ENCODE measurements at places on chromosomes 7 and 10.

DNA sequence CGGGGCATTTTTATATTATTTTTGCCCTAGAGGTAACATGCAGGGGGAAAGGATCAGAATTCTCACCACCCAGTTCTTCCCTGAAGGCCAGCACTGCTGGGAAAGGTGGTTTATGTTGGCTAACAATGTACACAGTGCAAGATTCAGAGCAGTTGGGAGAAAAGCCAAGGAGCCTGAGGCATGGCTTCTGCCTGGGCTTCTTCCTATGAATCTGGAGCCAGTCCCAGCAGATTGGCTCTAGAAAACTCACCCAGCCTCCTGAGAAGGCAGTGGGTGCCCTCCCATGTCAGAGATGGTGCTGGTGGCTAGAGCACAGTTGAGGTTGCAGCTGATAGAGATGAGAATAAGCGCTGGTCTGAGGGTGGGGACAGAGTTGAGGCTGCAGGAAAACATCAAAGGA is 44.7 kb upstream of the GPR26 start:
- no peak for DNase-seq

GRCh38 chr10:100969187-100970075 is at the start of gene SEMA4G:
Gene SEMA4G, plus strand, starts transcription at chr10:100969504. Its CDS starts 3,409 bp downstream, at chr10:100972913.
- DNase-seq = peak; percentile 54

- DNase-seq = peak; percentile 59
Measured at GRCh38 chr7:37590824-37591223, 92.7 kb upstream of the GPR141 start.

DNA sequence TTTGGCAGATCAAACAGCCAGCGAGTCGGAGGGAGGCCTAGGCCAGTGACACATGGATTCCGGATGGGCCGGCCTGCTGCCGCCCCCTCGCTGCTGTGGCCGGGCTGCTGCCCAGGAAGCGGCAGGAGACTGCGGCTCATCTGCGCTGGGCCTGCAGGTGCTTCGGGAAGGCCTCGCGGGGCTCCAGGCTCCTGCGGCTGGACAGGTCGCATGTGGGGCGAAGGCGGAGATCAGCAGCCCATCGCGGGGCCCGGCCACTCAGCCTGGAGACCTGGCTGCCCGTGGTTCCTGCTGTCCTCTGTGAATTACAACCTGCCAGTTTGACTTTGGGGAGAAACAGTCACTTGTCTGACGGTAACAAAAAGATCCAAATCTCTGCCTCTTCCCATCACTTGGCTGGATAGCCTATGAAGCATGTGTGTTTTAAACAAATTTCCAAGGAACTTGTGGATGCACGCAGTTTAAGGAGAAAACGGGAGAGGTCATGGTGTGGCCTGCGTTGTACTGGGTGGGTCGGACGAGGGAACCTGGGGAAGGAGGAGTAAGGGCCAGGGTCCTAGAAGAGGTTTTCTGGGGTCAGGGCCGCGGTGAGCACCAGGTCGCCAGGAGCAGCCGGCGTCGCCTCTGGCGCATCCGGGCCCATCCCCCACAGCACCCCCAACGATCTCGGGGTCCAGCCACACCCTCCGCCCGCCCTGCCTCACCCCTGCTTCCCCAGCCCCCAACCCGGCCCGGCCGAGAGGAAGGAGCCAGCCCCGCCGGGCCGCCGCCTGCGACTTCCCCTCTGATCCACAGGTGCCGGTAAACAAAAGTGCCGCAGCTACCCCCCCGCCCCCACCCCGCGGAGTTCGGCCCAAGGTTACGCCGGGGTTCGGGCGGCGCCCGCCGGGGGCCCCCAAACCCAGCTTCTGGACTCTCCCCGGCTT is 1.6 kb downstream of the SPOCK2 start:
- DNase-seq = peak; percentile 26

DNA sequence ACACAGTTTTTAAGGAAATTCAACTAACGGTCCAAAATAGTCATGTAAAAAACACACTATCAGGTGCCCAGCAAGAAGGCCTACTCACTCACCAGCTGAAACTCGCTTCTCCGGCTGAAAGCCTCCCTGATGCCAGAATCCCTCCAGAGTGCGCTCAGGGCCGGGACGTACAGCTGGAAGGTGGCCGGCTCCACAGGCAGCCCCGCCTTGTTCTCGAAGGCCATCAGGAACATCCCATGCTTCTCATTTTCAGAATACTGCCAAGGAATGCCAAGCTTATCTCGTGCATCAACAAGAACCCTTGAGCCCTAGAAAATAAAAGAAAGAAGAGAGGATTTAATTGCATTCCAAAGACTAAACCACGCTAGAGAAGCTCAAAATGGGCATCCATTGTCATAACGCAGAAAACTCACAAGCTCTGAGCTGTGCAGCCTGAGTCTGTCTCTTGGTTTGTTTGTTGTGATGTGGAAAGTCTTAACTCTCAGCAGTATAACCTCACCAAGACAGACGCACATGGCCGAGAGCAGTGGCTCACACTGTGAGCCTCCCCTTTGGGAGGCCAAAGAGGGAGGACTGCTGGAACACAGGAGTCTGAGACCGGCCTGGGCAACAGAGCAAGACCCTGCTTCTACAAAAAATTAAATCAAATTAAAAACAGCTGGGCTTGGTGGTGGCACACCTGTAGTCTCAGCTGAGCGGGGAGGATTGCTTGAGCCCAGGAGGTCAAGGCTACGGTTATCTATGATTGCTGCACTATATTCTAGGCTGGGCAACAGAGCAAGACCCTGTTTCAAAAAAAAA is 49.1 kb downstream of the GNA12 start:
- DNase-seq = no peak

DNA sequence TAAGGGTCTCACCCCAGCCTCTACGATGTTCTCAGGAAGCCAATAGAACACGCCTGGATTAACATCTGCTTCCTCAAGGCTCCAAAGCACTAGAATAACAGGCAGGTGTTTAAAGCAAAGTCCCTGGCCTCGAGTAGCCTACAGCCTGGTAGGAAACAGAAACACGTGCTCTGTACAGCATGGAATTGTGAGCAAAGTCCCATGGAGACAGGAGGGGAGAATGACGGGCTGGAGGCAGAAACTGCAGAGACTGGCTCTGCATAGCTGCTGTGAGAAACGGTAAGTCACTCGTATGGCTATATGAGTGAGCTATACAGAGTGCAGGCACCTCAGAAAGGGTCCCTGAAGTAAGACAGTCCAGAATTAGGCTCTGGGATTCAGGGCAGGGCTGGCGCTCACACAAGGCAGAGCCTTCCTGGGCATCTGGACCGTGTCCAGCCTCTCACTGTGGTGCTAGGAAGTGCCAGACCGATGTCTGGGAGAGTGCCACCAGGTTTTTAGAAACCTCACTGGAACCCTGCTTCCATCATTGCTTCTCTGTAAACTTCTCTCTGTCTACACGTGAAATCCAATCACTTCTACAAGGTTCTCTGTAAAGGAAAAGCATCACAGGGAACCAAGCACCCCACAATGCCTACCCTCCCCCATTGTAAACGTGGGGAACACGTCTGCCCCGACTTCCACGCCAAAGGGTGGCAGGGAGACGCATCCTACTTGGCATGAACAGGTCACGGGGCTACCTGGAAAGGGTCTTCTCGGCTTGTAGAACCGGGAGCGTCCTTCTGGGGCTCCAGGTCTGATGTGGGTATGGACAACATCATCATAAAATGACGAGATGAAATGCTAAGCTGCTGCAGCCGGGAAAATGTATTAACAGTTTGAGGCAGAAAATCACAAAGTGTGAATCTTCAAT is 38.8 kb upstream of the SHH start:
- DNase-seq = no peak

- no peak for DNase-seq
Measured at GRCh38 chr7:92769394-92769699, 67.0 kb downstream of the CDK6 start.

- no peak for DNase-seq
Measured at GRCh38 chr7:143901332-143901667, 676 bp downstream of the TCAF1 start.

DNA sequence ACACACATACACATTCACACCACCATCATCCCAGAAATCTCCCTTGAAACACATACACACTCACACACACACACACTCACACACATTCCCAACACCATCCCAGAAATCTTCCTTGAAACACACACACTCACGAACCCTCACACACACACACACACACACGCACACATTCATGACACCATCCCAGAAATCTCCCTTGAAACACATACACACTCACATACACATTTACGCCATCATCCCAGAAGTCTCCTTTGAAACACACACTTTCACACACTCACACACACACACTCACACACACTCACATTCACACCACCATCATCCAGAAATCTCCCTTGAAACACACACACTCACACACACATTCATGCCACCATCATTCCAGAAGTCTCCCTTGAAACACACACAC is 360 bp upstream of the OPN4 start:
- no peak for DNase-seq

GRCh38 chr7:105098863-105099515 is 85.0 kb downstream of the KMT2E start:
- DNase-seq = no peak

DNA sequence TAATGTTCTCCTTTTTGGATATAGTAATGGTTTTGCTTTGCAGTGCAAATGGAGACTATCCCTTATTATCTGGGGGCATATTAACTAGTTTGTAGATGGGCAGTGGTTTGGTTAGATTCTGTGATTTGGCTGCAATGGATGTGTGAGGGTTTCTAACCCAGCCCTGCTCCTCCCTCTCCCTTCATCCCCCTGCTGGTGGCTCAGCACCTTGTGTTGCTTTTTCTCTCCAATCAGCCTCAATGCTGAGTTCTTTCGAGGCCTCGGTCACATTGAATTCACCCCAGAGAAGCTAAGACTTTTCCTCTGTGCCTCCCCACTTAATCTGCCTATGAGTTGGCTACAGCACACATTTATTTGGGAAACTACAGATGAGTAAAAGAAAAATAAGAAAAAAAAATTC is 120.0 kb downstream of the MALRD1 start:
- DNase-seq = no peak

DNA sequence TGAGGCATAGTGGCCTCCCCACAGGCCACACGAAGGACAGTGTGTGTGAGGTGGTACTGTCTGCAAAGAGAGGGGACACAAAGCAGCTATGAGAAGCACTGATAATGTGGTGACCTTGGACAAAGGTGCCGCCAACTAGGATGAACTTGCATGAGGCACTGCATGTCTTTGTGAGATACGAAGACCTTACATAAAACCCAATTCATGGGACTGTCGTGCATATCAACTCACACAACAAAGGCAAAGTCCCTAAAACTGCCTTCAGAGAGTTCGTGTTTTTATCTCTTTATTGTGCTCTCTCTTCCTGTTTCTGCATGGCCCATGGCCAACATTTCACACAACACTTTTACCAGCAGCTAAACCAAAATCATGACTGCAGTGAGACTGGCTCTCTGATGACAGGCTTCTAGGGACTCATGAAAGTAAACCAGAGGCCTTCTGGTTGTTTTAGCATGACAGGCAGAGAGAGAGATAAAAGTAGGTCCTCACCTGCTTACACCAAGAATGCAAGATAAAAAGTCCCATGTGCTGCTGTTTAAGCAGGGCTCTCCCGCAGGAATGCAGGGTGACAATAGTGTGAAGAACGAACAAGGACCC is 347.8 kb downstream of the ELMO1 start:
- peak; percentile 27 for DNase-seq

DNA sequence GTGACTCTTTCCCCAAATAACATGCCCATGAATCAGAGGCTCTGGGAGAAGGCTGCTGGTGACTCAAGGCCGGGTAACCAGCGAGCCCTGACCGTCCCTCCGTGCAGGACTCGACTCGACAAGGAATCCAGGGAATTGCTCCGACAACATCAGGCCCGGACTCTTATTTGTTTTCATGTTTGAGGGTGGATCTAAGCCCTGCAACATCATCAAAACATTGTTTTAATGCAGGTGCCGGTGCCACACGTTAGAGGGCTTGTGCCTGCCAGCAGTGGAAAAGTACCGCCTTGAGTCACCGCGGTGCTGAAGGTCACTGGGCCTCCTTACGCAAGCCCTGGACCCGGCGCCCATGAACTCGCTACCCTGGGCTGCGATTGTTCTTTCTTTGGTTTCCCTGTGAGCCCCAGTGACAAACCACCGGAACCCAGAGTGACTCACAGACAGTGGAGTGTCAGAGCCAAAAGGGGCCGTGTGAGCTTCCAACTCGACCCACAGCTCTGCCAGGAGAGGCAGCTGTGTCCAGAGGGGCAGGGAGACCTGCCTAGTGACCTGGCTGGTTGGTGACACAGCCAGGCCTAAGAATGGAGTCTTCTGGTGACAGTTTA is 139.4 kb upstream of the SHH start:
- DNase-seq = no peak

- DNase-seq = no peak
Measured at GRCh38 chr7:36232971-36233550, 80.0 kb downstream of the EEPD1 start.

- no peak for DNase-seq
Measured at GRCh38 chr7:13852281-13852968, 137.0 kb downstream of the ETV1 start.

DNA sequence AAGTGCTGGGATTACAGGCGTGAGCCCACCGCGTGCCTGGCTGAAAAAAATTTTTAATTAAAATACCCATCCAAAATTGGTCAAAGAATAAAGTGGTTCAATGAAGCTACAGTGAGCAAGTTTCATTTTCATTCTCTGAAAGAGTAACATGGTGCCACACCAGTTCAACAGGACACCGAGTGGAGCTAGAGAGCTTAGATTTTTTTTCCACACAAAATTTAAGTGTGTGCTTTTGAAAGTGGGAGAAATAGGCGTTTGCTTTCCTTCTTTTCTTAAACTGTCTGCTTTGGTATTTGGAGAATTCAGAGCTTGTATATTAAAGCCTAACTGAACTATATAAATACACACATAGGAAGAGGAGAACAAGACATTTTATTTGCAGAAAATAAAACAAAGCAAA is 43.4 kb downstream of the BPGM start:
- no peak for DNase-seq

DNA sequence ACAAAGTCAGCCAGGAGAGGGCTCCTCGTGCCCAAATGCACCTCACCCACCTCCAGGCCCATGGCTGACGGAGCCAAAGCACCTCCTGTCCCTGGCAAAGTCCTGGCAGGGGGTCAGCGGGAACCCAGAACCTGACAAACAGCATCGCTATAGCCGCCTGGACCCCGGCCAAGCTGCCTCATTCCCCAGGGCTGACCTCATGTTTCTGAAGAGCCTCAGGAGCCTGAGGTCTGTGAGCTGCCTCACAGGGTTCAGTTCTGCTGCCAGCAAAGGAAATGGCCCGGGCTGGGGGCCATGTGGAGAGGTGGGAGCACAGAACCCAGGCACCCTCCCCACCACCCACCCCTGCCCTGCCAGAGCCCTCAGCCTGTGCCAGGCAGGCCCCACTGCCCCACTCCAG is 4.2 kb upstream of the NANOS1 start:
- DNase-seq = no peak

DNA sequence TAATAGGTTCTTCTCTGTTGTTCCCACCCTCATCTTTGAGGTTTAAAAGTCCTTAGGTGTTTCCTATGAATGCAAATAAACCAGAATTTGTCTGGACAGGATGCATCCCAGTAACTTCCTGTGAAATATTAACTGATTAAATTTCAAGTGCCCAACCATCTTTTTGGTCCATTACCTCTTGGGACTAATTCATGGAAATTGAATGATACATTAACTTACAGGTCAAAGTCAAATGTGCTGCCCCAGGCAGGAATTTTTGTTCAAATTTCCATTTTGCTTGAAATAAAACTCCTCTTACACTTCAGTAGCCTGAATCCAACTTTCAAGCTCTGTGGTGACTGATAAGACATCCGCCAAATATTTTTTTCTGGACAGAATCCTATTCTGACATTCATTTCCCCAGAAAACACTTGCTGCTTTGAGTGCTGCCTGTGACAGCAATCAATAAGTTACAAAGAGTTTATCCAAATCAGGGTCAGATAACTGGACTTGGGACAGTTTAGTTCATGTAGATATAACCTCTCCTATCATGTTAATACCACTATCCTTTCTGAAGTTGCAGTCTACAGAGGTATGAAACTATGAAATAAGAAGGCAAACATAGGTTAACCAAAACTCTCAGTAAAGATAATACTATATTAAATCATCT is 383.5 kb downstream of the POM121L12 start:
- DNase-seq = no peak

Measured in KBM-7 (cell line).